ENCODE measurements at places on chromosomes 12 and 14. TPM values are rescaled to one million over a fixed set of nuclear protein-coding genes. Genes with fewer than 3 reads are reported as not detected.

Gene GRIP1
- polyA plus RNA-seq, result not detected

DNA sequence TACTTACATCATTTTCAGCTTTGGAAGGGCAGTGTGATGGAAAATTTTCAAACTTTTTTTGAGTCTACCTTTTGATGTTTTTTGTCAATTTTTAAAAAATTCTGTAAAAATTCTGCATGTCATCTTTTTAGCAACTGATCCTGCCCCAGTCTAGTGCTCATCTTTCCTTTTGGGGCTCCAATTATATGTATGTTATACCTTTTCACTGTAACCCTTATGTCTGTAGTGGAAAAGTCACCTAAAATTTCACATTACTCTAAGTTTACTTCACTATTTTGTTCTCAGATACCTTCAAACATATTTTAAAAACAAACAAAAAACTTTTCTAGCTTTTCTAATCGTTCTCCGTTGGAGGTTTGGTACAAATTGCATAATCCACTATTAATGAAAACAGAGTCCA lies 32.5 kb upstream of the MYRFL start:
- DNase-seq, result no peak

Gene EMP1
- 0.25 TPM for polyA plus RNA-seq

Gene HHIPL1
- polyA plus RNA-seq, result not detected

DNA sequence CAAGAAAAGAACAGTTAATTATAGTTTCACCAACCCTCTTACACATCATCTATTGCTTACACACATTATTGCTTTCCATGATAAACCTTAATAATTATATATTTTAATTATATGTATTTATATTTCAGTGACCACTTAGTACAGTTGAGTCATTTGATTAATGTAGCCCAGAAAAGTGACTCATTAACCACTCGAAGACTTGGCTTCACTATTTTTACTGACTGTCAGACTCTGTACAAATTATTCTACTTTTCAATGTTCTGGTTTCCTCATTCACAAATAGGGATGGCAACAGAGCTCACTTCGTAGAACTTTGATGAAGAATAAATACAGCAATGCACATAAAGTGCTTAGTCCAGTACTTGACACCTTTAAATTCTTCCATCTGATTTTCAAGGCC lies 98.3 kb downstream of the CFAP54 start:
- no peak for DNase-seq

DNA sequence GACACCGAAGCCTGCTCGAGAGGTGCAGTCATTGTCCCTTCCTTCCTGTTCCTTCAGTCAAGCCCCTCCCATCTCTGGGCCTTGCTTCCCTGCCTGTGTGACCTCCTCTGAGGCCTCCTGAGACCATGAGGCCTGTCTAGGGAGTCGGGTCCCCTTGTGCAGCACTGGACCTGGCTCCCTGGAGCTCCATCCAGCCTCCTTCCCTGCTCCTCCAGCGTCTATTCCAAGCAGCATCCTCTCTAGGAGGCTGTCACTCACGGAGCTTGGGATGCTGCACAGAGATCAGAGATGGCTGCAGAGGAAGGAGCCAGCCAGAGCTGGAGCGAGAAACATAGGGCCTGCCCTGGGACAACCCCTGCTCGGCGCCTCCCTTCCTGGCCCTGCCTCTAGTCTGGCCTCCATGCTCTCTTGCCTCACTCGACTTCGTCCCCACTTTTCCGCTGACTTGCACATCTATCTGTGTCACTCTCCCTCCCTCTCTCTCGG lies 142.7 kb downstream of the BCL11B start:
- DNase-seq, result no peak

- DNase-seq, result no peak
Observed at GRCh38 chr14:99981806-99982205, 83.4 kb upstream of the EVL start.

Gene ARMH4
- not detected for polyA plus RNA-seq
